ENCODE measurements at places on chromosomes 13 and 19.
A peak's percentile ranks its signal among the peaks of the same experiment; 100 is the strongest.

DNA sequence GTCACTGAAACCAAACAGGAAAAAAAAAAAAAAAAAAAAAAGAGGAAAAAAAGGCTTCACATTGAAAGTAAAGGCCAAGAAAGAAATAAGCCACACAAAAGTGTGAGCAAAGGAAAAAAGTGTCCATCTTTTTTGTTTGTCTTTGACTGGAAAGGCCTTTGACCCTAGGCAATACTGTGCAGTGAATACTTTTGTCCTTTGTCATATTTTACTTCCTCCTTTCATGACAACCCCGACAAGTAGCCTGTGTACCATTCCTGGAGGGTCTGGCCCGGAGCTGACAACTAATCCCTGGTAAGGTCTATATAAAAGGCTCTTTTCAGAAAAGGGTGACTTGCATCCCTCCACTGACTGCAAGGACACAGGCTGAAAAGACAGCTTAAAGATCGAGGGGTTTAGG lies 12.9 kb upstream of the MICU2 start:
- peak; percentile 82 for DNase-seq

DNA sequence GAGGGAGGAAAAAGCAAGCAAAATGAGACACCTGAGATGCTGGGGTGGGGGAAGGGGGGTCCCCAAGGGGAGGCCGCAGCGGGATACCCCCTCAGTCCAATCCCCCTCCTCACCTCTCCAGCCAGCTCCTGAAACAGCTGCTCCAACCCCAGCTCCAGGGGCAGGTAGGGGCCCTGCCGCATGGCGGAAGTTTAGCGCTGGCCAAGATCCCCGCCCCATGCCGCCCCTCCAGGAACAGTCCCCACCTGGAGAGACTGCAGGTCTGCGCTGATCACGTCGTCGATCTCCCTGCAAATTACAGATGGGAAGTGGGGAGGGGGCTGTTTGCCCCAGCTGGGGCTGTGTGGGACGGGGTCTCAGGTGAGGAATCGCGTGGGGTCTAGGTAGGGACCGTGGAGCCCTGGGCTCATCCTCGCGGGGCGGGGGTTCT lies 9.0 kb downstream of the CAPN12 start:
- peak; percentile 75 for DNase-seq

DNA sequence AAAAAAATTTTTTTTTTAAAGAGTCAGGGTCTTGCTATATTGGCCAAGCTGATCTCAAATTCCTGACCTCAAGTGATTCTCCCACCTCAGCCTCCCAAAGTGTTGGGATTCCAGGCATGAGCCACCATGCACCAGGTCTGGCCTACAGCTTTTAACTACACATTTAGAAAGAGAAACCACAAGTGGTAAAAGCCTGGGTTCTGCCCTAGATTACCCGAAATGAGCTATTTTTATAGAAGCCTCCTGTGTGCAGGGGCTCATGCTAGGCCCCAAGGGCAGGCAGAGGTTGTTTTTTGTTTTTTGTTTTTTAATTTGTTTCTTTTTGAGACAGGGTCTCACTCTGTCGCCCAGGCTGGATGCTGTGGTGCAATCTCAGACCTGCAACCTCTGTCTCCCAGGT lies 14.0 kb upstream of the MYADM start:
- no peak for DNase-seq

GRCh38 chr13:85277748-85278147 lies 521.5 kb downstream of the SLITRK6 start:
- no peak for DNase-seq

DNA sequence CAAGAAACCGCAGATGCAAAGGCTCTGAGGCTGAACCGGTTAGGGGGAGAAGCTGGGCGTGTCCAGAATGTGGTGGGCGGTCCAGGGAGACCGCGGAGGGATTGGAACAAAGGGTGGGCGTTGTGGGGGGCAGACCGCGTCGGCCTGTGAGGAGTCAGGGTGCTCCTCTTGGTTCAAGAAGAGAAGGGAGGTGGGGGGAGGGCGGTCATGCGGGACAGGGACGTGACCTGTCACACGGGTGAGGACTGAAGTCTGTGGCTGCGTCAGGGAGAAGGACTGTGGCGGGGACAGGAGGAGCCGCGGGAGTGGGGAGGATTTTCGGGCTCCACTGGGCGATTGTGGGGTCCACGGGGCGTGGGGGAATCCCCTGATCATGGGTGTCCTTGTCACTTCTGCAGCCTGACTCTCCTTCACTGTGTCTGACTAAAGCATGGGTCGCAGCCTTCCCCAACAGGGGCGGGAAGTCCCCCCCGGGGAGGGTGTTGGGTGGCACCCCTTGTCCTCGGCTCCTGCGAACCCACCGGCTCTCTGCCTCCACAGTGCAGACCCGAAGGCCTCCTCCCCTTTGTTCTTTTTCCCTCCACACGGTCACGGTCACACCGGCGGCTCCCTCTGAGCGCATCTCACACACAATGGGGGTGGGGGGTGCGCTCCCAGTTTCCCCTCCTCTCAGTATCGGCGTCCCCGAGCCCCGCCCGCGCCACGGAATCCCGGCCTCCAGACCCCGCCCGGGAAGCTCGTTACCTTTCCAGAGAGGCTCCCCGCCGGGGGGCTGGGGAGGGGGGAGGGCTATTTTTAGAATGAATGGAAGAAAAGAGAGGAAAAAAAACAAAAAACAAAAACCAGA lies 16.4 kb upstream of the KCNN1 start:
- DNase-seq = no peak

Measured in large intestine (tissue), 12 donors.